Stimulated activated CD4-positive, alpha-beta T cell treated with anti-CD3 and anti-CD28 coated beads, Interleukin-12 subunit alpha, Interleukin-12 subunit beta, amount 100 ng/mL, for 48 hours (primary cell): ENCODE measurements at places on chromosomes 3 and 15.
A peak's percentile ranks its signal among the peaks of the same experiment; 100 is the strongest.

- DNase-seq, result peak; percentile 61
These were observed 141.9 kb downstream of the PGPEP1L start for GRCh38 chr15:98865397-98866339.

- DNase-seq, result no peak
These were observed 339.8 kb upstream of the THRB start for GRCh38 chr3:24834442-24834841.

DNA sequence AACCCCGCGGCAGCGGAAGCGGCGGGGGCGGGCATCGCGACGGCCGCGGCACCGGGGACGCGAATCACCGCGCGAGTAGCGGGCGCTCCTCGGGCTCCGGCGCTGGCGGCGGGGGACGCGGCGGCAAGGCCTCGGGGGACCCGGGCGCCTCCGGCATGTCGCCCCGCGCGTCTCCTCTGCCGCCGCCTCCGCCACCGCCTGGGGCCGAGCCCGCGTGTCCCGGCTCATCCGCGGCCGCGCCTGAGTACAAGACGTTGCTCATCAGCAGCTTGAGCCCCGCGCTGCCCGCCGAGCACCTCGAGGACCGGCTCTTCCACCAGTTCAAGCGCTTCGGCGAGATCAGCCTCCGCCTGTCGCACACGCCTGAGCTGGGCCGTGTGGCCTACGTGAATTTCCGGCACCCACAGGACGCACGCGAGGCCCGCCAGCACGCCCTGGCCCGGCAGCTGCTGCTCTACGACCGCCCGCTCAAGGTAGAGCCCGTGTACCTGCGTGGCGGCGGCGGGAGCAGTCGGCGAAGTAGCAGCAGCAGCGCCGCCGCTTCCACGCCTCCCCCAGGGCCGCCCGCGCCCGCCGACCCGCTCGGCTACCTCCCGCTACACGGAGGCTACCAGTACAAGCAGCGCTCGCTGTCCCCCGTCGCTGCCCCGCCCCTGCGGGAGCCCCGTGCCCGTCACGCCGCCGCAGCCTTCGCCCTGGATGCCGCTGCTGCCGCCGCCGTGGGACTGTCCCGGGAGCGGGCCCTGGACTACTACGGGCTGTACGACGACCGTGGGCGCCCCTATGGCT, 675 bp downstream of the RBM15B start:
- no peak for DNase-seq

DNA sequence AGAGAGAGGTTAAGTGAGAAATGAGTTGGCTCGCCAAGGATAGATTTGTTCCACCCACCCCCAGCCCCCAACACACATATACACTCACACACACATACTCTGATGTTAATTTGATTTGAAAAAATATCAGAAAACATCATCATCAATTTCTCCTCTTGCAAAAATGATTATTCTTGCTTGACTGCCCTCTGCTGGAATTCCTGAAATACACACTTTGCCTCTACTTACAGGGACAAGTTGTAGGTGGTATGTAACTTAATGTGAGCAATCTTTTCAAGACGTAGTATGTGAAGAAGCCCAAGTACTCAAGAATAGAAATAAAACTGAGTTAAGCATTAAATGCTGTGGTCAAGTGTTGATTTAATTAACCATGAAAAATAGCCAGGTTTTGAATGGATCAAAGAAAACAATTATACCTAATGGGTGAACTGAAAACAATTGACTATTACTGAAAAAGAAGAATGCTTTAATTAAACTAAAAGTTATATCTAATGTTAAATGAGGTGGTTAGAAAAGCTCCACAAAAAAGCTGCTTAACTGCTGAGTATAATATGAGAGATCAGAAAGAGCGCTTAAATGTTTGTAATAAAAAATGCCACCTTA, 46.6 kb upstream of the MDFIC2 start:
- peak; percentile 21 for DNase-seq

DNA sequence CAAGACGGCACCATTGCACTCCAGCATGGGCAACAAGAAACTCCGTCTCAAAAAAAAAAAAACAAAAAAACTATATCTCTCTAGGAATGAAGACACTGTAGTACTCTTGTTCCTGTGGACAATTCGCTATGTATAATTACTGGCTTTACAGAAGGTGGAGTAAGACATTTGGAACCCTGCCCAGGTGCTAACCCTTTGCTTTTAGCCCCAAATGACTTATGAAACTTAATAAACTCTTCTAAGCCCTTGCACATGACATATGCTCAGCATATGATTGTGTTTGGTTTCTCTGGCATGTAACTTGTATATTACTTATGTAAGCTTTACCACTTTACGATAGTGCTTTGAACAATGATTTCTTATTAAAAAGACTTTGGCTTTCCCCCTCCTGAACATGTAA, 27.3 kb upstream of the PRTG start:
- no peak for DNase-seq

DNA sequence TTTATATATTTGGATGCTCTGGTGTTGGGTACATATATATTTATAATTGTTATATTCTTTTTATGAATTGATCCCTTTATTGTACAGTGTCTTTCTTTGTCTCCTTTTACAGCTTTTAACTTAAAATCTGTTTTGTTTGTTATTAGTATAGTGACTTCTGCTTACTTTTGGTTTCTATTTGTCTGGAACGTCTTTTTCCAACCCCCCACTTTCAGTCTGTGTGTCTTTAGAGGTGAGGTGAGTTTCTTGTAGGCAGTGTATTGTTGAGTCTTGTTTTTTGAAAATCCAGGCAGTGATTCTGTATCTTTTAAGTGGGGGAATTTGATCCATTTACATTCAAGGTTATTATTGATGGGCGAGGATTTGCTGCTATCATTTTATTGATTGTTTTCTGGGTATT, 62.0 kb downstream of the AP4E1 start:
- no peak for DNase-seq

DNA sequence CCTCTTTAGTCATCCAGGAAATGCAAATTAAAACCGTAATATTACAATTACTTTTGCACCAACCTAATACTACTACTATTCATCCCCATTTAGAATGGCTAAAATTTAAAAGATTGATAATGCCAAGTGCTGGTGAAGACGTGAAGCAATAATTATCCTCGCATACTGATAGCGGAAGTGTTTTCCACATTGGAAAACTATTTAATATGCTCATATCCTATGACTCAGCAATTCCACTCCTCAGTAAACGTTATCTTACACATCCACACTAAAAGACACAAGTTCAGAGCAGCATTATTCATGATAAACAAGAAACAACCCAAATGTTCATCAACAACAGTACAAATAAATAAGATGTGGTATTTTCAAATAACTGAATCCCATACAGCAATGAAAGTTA, 70.6 kb downstream of the VPS13C start:
- DNase-seq, result no peak

- DNase-seq, result no peak
These were observed 847.6 kb downstream of the TBL1XR1 start for GRCh38 chr3:176349706-176350105.

- DNase-seq, result no peak
These were observed 69.9 kb downstream of the PDCD6IP start for GRCh38 chr3:33868309-33868708.

- DNase-seq, result no peak
These were observed 19.8 kb downstream of the CFAP92 start for GRCh38 chr3:128973988-128974564.
